ENCODE measurements at places on chromosomes 3 and 15.

- no peak for DNase-seq
These were observed 9.2 kb upstream of the TMEM212 start for GRCh38 chr3:171833789-171834460.

DNA sequence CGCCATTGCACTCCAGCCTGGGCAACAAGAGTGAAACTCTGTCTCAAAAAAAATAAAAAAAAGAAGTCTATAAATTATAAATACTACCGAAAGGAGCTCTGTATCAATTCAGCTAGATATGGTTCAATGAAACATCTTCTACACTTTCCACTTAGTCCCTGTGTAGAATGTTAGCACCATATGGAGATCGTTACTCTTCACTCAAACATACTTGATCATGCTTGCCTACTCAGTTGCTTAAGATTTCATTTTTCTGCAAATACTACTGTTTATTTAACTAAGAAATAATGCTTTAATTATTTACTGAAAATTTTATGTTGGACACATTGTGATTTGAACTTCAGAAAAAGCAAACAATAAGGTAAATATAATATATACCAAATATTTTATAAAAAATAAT lies 17.1 kb upstream of the NANOGP8 start:
- DNase-seq, result no peak

- DNase-seq, result no peak
These were observed 136.6 kb downstream of the TMCC1 start for GRCh38 chr3:129756871-129757270.

DNA sequence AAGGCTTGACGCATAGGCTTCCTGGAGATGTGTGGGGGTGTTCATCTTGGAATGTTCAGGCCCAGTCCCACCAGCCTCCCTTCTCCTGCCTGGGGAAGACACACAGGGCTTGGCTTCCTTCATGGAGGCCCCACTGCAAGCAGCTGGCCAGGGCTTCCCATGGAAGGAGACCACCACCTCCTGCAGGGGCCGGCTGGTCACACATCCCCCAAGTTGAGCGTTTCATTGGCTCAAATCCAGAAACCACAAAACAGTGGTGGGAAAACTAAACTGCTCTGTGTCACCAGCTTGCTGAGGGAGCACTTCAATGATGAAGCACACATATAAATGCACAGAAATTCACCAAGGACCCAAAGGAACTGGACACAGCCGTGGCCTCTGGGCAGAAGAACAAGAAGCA lies 8.3 kb downstream of the IQSEC1 start:
- no peak for DNase-seq

DNA sequence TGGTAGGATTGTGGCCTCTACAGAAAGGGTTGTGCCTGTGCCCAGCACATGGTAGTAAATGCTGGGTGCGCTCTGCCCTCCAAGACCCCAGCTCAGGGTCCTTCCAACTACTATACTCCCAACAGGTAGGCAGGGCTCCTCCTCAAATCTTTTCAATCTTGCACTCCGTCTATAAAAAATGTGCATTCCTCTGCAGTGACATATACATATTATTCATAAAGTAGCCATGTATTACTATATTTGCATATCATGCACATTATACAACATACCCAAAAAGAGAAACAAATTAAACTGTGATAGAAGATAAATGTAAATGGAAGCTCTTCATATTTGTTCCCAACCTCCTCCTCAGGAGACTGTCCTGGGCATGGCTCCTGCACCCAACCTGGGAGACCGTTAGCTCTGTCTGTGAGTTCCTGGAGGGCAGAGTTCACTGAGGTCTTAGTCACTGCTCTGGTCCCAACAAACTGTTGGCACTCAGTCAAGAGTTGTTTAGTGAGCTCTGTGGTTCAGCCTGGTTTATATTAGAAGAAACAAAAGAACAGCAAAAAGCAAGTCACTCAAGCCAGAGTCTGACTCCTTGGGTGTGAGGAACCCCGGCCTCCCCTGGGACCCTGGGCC lies 47.7 kb upstream of the GRIP2 start:
- DNase-seq, result no peak

- DNase-seq, result no peak
These were observed 316.7 kb upstream of the SEMA6D start for GRCh38 chr15:47400603-47401002.

DNA sequence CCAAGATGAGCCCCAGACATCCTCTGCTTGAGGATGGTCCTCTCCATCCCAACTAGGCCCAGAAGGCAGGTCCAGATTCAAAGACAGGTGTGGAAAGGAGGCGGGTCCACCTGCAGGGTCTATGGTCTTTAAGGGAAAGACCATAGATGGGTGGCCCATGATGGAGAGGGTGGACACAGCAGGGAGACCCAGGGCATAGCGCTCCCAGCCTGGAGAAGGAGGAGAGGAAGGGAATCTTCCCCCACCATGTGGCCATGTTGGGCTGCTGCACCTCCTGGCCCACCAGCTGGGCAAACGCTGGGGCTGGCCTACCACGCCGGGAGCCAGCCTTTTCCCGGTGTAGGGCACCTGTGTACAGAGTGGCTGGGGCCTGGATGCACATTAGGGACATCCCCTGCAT lies 265.2 kb upstream of the TLE3 start:
- DNase-seq, result peak; percentile 49

DNA sequence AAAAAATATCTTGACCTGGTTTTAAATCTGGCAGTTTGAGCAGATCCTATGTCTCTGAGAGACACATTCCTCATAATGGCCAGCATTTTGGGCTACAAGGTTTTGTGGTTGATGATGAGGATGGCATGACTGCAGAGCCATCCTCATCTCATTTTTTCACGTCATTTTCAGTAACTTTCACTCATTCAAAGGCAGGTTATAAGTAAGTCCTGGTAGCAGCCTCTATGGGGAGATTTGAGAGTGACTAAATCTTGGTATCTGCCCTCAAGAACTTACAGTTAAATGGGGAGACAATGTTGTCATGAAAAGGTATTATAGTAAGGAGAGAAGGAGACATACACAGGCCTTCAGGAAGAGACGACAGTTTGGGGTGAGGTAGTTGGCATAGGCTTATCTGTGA lies 14.5 kb downstream of the TIGIT start:
- no peak for DNase-seq

- DNase-seq, result peak; percentile 66
These were observed 67.6 kb upstream of the HACD2 start for GRCh38 chr3:123652342-123652984.

DNA sequence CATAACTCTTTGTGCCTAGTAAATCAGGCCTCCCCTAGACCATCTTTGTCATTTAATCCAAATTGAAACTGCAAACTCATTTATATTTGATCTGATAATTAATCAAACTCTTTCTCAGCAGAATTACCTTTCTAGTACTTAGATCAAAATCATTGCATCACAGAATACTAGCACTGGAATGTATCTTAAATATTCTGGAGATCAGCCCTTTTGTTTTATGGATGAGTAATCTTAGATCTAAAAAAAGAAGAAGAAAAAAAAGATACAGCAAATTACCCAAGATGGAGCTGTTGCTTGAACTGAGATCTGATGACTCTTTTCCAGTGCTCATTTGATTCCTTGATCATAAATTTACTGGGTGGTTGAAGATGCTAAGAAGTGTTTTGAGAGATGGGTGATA lies 47.9 kb downstream of the NAALADL2 start:
- DNase-seq, result no peak

GRCh38 chr3:128554465-128555097 lies 61.6 kb upstream of the GATA2 start:
- DNase-seq, result no peak

DNA sequence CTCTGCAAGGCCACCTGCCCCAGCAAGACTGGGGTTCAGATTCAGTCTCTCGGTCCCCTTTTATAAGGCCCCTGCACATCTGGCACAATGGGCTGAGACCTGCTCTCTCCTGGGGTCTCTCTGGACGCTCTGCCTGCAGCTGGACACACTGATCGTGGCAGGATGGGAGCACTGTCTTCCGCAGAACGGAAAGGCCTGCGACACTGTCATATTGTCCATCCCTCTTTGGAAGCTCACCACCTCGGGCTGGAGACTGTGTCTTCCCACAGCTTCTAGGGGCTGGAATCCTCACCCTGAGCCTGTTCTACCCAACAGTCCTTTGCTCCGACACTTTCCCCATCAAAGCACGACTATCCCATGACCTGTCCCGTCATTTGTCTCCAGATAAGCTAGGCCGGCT lies 11.5 kb upstream of the IGDCC4 start:
- DNase-seq, result no peak

DNA sequence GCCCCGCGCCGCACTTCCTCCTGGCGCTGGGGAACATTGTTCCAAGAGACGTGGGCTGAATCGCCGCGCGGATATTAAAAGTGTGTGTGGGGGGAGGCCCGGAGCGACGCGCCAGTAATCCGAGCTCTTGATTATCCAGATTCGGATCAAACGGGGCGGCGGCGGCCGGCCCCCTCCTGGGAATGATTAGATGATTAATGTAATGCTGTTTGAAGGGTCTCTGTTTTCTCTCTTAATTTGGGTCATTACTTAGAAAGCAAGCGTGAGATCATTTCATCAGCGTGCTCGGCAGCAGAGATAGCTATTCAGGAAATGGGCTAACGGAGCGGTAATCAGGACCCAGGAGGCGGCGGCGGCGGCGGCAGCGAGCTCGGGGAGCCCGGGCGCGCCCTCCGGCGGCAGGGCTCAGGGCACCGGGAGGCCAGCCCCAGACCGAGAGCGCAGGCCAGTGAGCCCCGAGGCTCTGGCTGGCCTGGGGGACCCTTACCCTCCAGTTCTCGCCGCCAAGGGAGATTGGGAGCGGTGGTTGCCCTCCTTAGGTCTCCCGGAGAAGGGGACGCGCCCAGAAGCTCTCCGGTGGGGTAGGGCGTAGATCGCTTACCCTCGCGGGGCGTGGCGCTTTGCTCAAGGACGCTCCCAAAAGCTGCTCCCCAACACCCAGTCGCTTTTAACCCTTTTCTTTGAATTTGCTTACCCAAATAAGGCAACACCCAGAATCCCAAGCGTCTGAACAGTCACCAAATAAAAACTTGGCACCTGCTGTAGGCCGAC lies 4.5 kb downstream of the FEZF2 start:
- DNase-seq, result no peak

DNA sequence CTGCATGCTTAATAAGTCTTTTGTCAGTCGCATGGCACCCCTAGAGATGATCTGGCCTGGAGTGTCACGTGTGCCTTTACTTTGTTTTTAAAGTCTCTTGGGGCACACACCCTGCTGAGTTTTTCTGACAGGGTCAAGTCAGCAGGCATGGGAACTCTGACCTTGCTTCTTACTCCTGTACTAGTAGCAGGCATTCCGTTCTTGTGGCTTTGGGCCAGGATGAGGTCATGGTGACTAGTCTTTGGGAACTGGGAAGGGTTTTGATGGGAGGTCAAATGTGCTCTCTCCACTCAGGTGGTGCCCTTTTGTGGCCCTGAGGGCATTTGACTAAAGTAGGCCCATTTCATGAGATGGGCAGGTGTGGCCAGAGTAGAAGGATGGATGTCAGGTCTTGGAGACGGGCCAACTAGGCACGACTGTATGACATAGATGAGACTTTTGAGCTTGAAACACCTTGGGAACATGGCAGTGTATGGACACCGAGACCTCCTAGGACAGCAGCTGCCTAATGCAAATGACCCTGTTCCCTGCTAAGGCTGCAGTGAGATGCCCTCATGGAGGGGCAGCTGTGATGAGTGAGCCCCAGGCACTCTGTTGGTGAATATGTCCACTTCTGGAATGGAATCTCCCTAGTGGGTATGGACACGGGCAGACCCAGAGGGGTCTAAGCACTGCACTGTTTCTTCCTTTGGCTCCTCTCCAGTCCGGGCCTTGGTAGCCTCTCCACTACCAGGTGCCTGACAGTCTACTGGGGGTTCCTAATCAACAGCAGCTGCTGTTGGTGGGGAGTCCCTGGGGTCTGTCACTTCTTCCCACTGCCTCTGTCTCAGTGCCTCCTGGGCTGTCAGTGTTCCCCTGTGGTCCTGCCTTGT lies 16.4 kb downstream of the SRPRB start:
- DNase-seq, result no peak

GRCh38 chr3:193630005-193630404 lies 37.0 kb downstream of the OPA1 start:
- DNase-seq, result no peak

DNA sequence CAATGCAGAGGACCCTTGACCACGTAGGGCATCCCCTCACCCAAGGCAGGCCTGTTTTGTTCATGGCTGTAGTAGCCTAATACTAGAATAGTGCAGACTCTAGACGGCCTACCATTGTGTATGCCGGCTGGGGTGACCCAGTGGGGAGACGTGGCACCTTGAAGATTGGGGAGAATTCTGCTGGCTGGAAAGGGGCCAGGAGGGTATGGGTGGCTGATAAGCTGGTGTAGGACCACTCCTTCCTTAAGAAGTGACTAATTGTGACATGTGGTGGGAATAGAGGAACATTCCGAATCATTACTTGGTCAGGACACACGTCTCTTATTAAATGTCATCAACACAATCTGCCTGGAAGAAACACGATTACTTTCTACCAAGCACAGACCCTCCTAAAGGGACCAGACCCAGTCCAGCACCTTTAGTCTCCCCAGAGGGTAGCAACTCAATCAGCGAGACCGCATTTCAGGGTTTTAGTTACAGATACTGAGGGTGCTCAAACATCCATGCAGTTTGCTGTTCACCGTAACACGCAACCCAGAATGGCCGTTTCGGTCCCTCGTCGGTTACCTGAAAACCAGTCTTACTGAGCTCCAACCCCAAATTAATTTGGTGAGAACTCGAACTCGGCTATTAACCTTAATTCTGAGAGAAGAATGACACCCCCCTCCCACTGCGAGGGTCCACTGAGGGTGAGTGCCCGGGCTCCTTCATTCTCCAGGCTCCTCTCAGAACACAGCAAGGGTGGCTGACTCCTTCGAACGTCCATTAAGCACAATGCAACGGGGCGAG lies 1.6 kb upstream of the KLF13 start:
- no peak for DNase-seq

- no peak for DNase-seq
These were observed 6.1 kb downstream of the FXR1 start for GRCh38 chr3:180918542-180918941.

- no peak for DNase-seq
These were observed 42.6 kb downstream of the ADAMTS9 start for GRCh38 chr3:64645243-64645642.

DNA sequence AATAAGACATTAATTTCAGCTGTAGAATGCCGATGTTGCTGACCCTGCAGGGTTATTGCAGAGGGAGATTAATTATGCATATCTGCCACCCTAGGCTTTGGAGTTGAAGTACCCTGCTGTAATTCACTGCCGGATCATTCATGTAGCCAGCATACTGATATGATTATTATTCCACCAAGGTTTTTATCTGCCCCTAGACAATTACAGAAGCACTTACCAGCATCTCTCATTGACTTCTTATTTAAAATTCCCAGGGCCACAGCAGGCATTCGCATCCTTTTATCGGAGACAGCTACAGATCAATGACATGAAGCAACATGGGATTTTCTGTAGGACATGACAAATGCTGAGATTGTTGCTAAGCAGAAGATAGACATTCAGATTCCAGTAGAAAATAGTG lies 31.3 kb downstream of the IL1RAP start:
- no peak for DNase-seq

Data from mesothelial cell of epicardium (in vitro differentiated cells).